K562 (cell line): ENCODE measurements at places on chromosomes 2 and 18. TPM values are rescaled to one million over a fixed set of nuclear protein-coding genes. Genes with fewer than 3 reads are reported as not detected.

DNA sequence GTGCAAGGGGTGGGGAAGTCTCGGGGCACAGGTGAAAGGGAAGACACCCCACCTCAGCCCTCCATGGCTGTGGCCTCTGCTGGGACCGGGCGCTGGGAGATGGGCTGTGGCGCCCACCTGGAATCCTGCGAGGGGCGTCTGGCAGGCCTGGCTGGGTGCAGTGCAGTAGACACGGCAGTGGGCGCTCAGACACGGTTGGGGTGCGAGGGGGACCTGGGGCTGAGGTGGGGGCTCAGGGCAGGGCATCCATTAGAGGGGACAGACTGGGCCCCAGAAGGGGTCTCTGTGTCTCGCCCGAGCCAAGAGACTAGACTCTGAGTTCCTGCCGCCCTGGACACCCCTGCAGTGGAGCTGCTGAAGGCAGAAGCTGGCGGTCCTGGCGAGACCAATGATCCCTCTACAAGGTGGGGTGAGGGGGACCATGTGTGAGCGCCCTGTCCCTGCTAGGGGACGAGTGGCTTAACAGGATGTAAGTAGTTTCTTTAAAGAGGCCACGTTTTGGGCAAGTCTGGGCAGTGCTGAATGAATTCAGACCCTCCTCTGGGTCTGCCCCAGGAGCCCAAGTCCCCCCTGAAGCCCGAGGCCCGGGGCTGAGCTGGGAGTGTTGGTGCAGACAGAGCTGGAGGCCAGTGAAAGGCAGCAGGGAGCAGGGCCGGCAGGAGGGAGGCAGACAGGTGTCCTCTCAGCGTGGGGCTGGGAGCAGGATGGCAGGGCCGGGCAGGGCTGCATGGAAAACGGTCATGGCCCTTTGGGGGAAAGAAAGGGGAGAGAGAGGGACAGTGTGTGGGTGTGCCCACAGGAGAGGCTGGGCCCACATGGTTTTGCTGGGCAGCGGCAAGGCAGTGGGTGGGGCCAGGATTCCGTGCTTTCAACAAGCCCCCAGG lies 57.2 kb downstream of the HS6ST1 start:
- DNase-seq, result no peak
- no peaks in the 10 kb centered on the region for H3K4me1 ChIP-seq
- no peak overlapping the region for H3K27ac ChIP-seq

DNA sequence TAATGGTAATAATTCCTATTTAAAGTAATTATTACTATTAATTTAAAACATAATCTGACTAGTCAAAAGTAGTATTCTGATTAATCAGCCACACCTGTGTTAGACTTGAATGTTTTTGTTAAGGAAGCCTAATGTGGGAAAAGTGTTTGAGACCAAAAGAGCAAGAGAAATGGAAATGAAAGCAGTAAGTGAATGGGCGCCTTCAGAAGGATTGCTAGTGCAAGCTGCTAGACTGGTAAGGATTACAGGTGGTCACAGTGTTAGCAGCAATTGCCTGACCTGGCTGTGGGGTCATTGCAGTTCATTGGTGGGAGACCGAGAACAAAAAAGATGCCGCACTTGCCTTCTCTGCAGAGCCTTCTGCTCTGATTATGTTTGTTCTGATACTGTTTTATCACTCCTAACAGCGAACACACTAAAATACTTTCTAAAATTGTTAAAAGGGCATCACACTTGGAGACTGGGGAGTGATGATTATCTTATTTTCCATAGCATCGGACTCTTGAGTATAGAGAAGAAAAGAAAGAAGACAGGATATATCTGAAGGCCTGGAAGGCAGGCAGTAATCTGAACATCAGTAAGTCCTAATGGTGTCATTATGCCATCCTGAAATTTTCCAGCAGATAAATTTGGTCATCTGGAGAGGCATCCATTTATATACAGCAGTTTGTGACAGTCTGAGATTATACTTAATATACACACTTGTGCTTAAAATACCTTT lies 5.8 kb downstream of the SOCS6 start:
- H3K27ac ChIP-seq, result no peak overlapping the region
- H3K27me3 ChIP-seq, result no peaks in the 10 kb centered on the region
- no peaks in the 10 kb centered on the region; the same call in 2 of the 3 replicates for H3K36me3 ChIP-seq
- DNase-seq, result no peak

- no peaks in the 10 kb centered on the region for H3K36me3 ChIP-seq
- H3K27me3 ChIP-seq, result no peaks in the 10 kb centered on the region
- no peaks in the 10 kb centered on the region; the same call in 2 of the 3 replicates for H3K4me1 ChIP-seq
These were observed 132.4 kb upstream of the CAVIN2 start for GRCh38 chr2:191979221-191979730.

GRCh38 chr2:6748406-6749067 lies 117.2 kb downstream of the CMPK2 start:
- H3K4me1 ChIP-seq, result no peaks in the 10 kb centered on the region
- no peaks in the 10 kb centered on the region for H3K36me3 ChIP-seq
- no peaks in the 10 kb centered on the region for H3K27me3 ChIP-seq
- H3K4me3 ChIP-seq, result no peak overlapping the region
- DNase-seq, result no peak

ADD2 gene
- total RNA-seq, result 59.6 and 63.0 TPM in 2 replicates

- no peak for DNase-seq
- H3K36me3 ChIP-seq, result no peaks in the 10 kb centered on the region
- H3K27me3 ChIP-seq, result no peaks in the 10 kb centered on the region
- no peaks in the 10 kb centered on the region for H3K4me1 ChIP-seq
These were observed 289.6 kb upstream of the RAB6C start for GRCh38 chr2:129689653-129690448.

- H3K36me3 ChIP-seq, result no peaks in the 10 kb centered on the region
- H3K27me3 ChIP-seq, result no peaks in the 10 kb centered on the region
- H3K4me1 ChIP-seq, result no peaks in the 10 kb centered on the region
- no peak overlapping the region for H3K27ac ChIP-seq
These were observed 471.9 kb downstream of the TMEM182 start for GRCh38 chr2:103233691-103234090.

- no peaks in the 10 kb centered on the region for H3K36me3 ChIP-seq
- DNase-seq, result no peak
- H3K27ac ChIP-seq, result no peak overlapping the region
- peaks cover 12% of the 10 kb centered on the region; the same call in 2 of the 3 replicates for H3K4me1 ChIP-seq
- no peak overlapping the region for H3K4me3 ChIP-seq
- H3K27me3 ChIP-seq, result no peaks in the 10 kb centered on the region
These were observed 85.2 kb downstream of the HS1BP3 start for GRCh38 chr2:20565623-20566236.

SAG gene
- total RNA-seq, result 0.64 TPM in 1 of 2 replicates, not detected in the other

PSMA8 gene
- total RNA-seq, result not detected in 2 replicates

ASPRV1 gene
- total RNA-seq, result 0.58 and 0.60 TPM in 2 replicates

FAP gene
- total RNA-seq, result not detected in 2 replicates

- no peak overlapping the region for H3K4me3 ChIP-seq
- peaks cover 21% of the 10 kb centered on the region for H3K4me1 ChIP-seq
- H3K27me3 ChIP-seq, result no peaks in the 10 kb centered on the region
- DNase-seq, result no peak
- no peaks in the 10 kb centered on the region for H3K36me3 ChIP-seq
These were observed 18.0 kb upstream of the TUBB6 start for GRCh38 chr18:12290086-12290485.

BMP10 gene
- 0.89 and 0.91 TPM in 2 replicates for total RNA-seq

ALPP gene
- total RNA-seq, result not detected in 2 replicates

- peaks cover 4% of the 10 kb centered on the region; the same call in 1 of the 2 replicates for H3K4me1 ChIP-seq
- H3K36me3 ChIP-seq, result no peaks in the 10 kb centered on the region
- no peaks in the 10 kb centered on the region for H3K27me3 ChIP-seq
- no peak for DNase-seq
- no peak overlapping the region for H3K27ac ChIP-seq
- H3K4me3 ChIP-seq, result no peak overlapping the region
These were observed 34.7 kb downstream of the CYB5A start for GRCh38 chr18:74257083-74257482.

- no peaks in the 10 kb centered on the region for H3K27me3 ChIP-seq
- DNase-seq, result no peak
- no peak overlapping the region for H3K4me3 ChIP-seq
- H3K4me1 ChIP-seq, result peaks cover 2% of the 10 kb centered on the region; the same call in 1 of the 3 replicates
- peaks cover 93% of the 10 kb centered on the region for H3K36me3 ChIP-seq
These were observed 10.9 kb downstream of the FAM98A start for GRCh38 chr2:33588232-33588631.

DSG3 gene
- 0.07 and 0.18 TPM in 2 replicates for total RNA-seq

TMEM178A gene
- not detected in 2 replicates for total RNA-seq

UGT1A10 gene
- total RNA-seq, result not detected in 2 replicates

GRCh38 chr2:168060986-168061750 lies 186.2 kb downstream of the STK39 start:
- H3K4me1 ChIP-seq, result no peaks in the 10 kb centered on the region
- no peaks in the 10 kb centered on the region; the same call in 1 of the 3 replicates for H3K27me3 ChIP-seq
- no peak overlapping the region for H3K27ac ChIP-seq
- H3K36me3 ChIP-seq, result no peaks in the 10 kb centered on the region
- H3K4me3 ChIP-seq, result no peak overlapping the region
- DNase-seq, result no peak

HOXD3 gene
- not detected in 2 replicates for total RNA-seq

- no peaks in the 10 kb centered on the region for H3K36me3 ChIP-seq
- H3K27ac ChIP-seq, result no peak overlapping the region
- no peaks in the 10 kb centered on the region for H3K4me1 ChIP-seq
- no peak overlapping the region for H3K4me3 ChIP-seq
These were observed 199.3 kb upstream of the EPAS1 start for GRCh38 chr2:46097714-46098480.

DNA sequence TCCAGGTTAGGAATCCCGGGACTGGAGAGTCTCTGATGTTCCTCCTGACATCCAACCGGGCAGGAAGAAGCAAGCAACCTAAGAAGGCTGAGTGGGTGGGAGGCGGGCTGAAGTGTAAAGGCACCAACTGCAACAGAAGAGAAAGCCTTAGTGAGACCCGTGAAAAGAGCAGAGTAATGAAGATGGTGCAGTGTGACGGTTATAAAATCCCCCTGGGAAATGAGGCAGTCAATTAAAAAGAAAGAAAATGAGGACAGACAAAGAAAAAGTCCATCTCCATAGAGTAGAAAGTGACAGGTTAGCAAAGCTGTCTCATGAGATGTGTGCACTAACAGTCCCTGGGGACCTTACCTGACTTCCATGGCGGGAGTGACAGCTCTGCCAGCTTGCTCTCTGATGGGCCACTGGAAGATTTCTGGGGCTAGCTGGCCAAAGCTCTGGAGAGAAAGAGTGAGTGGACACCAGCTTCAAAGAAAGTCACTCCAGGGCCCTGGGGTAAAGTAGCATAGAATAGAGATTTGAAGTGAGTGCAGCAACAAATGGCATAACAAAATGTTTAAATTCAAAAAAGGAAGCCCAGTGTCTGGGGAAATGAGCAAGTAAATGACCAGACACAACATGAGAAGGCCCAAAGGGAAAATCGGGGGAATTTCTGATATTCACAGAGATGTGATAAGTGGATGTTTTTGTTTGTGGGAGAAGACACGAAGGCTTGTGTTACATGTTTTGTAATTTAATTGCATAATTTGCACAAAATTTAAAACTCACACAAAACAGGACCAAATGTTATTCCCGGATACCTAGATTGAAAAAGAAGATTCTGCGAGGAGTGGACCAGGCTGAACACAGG lies 44.1 kb upstream of the IGFBP2 start:
- no peak overlapping the region for H3K4me3 ChIP-seq
- H3K36me3 ChIP-seq, result no peaks in the 10 kb centered on the region
- no peak for DNase-seq
- H3K4me1 ChIP-seq, result no peaks in the 10 kb centered on the region
- peaks cover 56% of the 10 kb centered on the region for H3K27me3 ChIP-seq

OR6B2 gene
- not detected in 2 replicates for total RNA-seq

DNA sequence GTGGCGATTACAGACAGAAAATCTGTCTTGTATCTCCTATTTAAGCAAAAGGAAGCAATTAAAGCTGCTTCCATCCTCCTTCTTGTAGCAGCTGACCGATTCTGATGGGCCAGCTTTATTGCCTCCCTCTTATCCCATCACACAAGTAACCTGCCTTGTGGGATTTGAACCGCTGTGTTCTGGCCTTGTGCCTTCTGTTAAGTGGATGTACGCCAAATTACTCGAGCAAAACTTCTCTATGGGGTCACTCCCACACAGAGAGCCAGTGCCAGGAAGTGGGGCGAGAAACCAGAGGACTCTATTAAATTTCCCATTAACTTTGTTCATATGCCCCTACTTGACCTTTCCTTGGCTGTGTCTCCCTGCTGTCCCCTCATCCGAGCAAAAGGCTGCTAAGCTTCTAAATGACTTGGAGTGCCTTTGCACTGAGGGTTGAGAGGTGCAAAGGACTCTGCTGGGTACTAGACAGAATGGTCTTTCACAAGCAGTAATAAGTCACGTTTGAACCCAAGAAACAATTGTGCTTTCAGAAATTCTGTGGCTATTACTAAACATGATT lies 672.5 kb downstream of the MBD2 start:
- no peaks in the 10 kb centered on the region for H3K27me3 ChIP-seq
- no peak overlapping the region for H3K4me3 ChIP-seq
- no peaks in the 10 kb centered on the region for H3K36me3 ChIP-seq

RMND5A gene
- total RNA-seq, result 36.1 and 43.2 TPM in 2 replicates

INHBB gene
- total RNA-seq, result 0.11 TPM in 1 of 2 replicates, not detected in the other

DNA sequence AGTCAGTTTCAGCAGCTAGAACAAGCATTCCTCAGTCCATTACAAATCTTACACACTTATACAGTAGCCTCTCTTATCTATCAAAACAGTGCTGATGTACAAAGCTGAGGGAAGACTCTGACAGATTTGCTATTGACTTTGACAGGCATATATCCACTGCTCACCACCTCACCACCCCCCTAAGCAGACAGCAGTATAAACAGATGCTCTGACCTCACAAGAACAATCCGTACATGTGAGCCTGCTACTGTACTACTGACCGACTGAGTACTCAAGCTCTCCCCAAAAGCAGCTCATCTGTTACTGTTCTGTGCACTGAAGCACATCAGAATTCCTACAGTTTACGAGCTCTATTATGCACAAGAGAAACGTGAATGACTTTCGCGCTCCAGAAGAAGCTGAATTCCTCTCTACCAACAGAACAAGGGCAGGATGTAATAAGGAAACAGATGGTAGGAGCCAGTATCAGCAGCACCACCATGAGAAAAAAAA lies 95.6 kb upstream of the PDE1A start:
- H3K4me1 ChIP-seq, result no peaks in the 10 kb centered on the region
- no peak for DNase-seq
- H3K36me3 ChIP-seq, result no peaks in the 10 kb centered on the region
- H3K27me3 ChIP-seq, result no peaks in the 10 kb centered on the region

FAM237A gene
- not detected in 2 replicates for total RNA-seq

- no peak for DNase-seq
- no peaks in the 10 kb centered on the region for H3K4me1 ChIP-seq
- no peak overlapping the region for H3K4me3 ChIP-seq
- no peaks in the 10 kb centered on the region for H3K27me3 ChIP-seq
- no peaks in the 10 kb centered on the region for H3K36me3 ChIP-seq
These were observed 134.4 kb upstream of the SEC11C start for GRCh38 chr18:59005262-59005661.

- no peaks in the 10 kb centered on the region for H3K36me3 ChIP-seq
- H3K27me3 ChIP-seq, result no peaks in the 10 kb centered on the region
- no peaks in the 10 kb centered on the region for H3K4me1 ChIP-seq
- H3K4me3 ChIP-seq, result no peak overlapping the region
- no peak for DNase-seq
- H3K27ac ChIP-seq, result no peak overlapping the region
These were observed 41.1 kb upstream of the VIT start for GRCh38 chr2:36655453-36655852.

- no peaks in the 10 kb centered on the region for H3K4me1 ChIP-seq
- no peaks in the 10 kb centered on the region for H3K36me3 ChIP-seq
- no peak overlapping the region for H3K4me3 ChIP-seq
- H3K27ac ChIP-seq, result no peak overlapping the region
These were observed 14.7 kb downstream of the HDAC4 start for GRCh38 chr2:239386001-239386670.
